ENCODE measurements at places on chromosomes 12 and 14.

- peak; percentile 57 for DNase-seq
These were observed 8.5 kb upstream of the PTPRB start for GRCh38 chr12:70645494-70646317.

DNA sequence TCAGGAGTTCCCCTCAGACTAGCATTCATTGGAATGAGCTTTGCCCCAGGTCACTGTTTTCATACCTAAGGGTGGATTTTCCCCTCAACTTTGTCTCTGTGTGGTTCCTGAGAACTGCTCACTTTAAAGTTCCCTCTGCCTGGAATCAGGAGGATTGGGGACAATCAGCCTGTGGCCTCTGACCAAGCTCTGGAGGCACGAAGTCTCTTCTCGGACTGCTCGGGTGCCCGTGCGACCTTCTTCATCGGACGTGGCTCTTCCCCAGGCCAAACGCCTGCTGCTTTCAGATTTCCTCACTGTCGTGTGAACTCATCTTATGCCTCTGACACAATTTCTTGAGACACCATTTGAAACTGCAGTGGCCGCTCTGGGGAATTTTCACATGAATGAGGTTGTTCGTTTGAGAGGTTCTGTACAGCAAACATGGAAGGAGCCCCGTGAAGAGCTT is 153.7 kb upstream of the PZP start:
- DNase-seq, result peak; percentile 24

DNA sequence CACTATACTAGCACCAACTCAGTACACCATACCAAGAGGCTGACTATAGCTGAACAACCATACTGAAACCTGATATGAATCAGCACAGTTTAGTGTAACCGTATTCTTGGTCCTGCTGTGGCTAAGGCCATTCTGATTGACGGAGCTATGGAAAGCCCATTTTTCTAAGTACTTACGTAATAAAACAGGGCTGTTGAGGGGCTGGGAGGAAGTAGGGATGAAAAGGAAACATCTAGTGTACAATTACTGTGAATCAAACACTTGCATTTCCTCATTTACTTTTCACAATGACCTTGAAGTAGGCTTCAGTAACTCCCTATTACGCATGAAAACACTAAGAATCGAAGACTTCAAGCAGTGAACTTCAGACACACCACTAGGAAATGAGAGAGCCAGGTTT is 198.2 kb downstream of the BTG1 start:
- DNase-seq, result no peak

DNA sequence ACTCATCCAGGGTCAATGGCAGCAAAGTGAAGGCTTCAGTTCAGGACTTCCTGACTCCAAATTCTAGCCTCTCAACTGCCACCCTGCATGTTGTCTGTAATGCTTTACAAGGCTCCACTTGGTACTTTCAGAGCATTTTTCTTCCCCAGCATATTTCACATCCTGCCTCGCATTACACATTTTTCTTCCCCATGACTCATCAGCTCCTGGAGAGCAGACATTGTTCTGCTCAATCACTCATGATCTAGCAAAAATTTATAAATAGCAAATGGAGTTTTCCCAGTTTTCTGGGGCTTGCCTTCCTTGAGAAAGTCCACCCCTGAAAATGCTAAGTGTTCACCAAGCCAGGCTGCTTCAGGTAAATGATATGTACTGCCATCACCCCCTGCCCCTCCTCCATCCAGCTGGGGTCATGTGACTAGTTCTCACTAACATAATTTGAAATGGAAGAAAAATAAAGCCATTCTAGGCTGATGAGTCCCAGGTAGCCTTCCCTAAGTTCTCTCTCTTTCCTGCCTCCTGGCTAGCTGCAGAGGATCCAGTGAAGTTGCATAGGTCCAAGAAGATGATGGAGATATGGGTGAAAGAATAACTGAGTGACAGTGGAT is 69.4 kb downstream of the ARMH4 start:
- no peak for DNase-seq

GRCh38 chr12:6263931-6264330 is 46.6 kb upstream of the PLEKHG6 start:
- DNase-seq, result no peak

GRCh38 chr12:52057638-52058576 is 6.7 kb downstream of the NR4A1 start:
- DNase-seq, result no peak

DNA sequence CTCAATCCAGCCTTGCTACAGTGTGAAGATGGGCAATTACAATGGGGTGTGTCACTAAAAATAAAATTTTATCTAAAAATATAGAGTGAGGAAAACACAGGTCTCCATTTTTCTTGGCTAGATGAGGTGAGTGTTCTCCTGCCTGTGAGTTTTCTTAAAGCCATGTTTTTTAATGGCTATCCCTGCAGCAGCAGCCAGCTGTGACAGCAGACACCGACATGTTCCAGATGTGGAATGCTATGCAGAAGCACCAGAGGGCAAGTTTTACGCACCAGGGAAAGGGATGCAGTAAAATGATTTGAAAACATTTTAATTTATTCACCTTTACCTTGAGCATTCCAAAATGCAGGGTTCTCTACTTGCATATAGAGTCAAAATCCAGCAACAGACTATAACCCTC is 577.0 kb upstream of the STXBP6 start:
- no peak for DNase-seq

DNA sequence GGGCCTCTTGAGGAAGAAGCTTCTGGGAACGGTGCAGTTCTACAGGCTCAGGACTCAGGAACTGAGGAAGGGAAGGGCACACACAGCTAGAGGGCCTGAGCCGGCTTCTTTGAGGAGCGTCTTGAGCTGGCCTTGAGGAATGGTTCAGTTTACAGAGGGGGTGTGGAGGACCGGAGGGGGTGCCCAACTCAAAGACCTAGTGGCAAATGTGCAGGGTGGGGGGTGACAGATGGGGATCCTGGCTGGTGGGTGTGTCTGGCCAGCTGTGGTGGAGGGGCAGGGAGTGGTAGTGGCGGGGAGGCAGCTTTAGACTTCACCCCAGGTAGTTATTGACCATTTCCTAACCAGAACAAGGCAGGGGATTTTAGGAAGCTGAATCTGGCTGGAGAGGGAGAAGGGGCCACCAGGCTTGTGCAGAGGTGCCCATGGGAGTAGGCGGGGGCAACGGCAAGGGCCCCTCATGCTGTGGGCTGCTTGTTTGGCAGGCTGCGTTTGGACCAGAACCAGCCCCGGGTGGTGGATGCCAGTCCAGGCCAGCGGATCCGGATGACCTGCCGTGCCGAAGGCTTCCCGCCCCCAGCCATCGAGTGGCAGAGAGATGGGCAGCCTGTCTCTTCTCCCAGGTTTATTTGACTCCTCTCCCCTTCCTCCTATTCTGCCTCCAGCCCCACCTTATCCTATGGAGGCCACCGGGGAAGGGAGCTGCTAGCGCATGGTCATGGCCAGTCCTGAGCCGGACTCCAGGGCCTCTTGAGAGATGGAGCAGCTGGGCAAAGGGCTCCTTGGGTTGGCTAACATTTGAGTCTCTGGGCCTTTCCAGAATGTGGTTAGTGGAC is 27.8 kb downstream of the PAPLN start:
- DNase-seq, result no peak

DNA sequence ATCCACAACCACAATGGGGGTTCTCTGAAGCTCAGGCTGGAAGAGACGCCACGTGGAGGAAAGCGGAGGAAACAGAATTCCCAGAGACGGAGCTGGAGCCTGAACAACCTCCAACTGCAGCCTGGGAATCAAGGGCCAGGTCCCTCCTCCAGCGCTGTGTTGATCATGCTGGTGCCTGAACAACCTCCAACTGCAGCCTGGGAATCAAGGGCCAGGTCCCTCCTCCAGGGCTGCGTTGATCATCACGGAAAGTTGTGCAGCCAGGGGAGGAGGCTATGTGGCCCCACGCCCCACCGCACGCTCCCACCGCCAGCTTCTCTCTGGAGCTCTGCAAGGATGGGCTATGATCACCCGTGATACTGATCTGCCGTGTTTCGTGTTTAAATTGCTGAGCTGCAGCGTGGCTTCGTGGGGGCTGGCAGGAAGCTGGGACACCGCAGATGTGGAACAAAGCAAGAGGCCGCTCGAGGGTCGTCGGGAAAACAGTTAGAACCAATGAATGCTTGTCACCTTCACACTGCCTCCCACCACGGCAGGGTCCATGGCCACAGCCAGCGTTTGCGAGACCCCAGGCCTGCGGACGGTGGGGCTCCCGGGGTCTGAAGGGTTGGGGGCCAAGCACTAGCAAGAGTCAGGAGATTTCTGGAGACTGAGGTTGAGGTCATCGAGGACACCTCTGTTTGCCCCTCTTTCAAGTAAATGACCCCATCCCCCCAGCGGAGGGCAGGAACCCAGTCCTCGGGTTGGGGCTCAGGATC is 51.8 kb upstream of the FBRSL1 start:
- no peak for DNase-seq

DNA sequence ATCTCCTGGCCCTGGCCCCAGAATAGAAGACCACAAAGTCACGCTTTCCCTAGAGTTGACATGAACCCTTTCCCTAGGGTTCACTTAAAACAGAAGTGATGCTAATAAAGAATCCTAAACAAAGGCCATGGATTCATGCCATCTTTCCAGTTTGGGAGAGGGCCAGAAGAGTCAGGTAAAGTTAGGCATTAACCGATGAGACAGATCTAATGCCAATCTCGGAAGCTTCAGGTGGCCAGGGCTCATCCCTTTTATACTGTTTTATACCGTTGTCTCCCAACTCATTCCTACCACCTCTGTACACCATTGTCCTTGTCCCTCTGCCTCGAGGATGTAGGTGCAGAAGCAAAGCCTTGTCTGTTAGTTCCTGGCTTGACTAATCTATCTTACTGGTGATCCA is 22.8 kb upstream of the ACTR10 start:
- no peak for DNase-seq
